Ovary (tissue), 10 donors: ENCODE measurements at places on chromosomes 5 and 9.

- no peak for DNase-seq
These were observed 51.1 kb upstream of the CTNND2 start for GRCh38 chr5:11955331-11955730.

DNA sequence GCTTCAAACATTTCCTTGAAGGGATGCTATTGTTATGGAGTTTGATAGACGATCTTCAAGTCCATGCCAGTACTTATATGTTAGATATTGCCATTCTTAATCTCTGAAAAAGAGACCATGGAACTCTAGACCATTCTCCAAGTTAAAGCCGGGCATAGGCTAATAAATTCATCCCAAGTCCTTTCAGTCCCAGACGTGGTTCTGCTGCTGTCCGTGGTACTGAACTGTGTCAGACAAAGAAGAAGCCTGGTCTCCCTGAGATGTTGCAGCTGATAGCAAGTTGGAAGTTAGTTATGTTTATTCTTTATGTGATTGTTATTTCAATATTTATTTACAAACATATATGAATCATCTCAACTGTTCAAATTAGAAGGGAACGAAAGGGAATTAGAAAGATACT lies 158.7 kb downstream of the NMUR2 start:
- no peak for DNase-seq

GRCh38 chr5:95102080-95102479 lies 182.8 kb downstream of the MCTP1 start:
- DNase-seq: no peak

DNA sequence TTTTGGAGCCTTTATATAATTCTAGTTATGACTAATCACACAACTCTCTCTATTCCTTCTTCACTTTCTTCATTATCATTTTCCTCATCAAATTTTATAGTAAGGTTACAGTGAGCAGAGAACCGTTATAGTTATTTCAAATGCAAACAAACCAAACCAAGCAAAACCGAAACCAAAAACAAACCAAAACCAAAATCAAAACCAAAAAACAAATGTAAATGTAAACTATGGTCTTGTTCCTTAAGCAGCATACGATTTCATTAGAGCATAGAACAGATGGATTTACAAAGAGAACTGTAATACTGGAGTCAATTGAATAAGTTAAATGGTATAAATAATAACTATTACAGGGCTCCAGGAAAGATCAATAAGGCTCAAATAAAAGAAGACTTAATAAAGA lies 447.1 kb downstream of the LRRC70 start:
- no peak for DNase-seq

GRCh38 chr9:94824913-94825610 lies 98.6 kb downstream of the AOPEP start:
- DNase-seq: no peak

DNA sequence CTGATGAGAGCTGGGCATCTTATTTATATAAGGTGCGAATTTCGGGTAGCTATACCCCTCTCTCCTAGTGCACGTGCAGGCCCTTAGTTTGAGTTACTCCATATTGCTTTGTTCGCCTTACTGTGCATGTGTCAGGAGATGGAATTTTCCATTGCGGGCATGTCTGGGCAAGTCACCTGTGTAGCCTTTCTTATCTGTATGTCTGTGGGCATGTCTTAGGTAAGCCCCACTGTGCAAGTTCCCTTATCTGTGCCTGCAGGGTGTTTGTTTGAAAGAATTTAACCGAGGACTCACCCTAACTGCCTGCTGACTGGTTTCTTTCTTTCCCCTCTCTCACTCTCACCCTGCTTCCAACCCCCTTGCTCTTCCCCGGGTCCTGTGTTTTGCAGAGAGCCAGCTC lies 140.7 kb upstream of the RANBP3L start:
- DNase-seq: no peak

DNA sequence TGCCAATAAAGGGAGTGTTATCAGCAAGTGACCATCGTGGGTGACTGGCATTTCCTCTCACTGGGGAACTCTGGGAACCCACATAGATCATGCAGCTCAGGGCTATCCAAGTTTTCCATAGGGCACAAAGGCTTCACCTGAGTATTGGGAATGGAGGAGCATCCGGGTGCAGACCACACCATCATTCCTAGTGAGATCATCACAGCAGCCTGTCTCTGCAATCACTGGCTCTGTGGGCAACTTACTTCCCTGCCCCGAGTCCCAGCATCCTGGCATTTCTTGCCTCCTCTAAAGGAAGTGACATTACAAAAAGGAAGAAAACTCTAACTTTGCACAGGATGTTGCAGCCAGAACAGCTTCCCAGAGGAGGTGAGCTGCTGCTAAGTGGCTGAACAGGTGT lies 80.6 kb upstream of the SHB start:
- DNase-seq: no peak

- no peak for DNase-seq
These were observed 135.5 kb upstream of the CPEB4 start for GRCh38 chr5:173752653-173753052.

DNA sequence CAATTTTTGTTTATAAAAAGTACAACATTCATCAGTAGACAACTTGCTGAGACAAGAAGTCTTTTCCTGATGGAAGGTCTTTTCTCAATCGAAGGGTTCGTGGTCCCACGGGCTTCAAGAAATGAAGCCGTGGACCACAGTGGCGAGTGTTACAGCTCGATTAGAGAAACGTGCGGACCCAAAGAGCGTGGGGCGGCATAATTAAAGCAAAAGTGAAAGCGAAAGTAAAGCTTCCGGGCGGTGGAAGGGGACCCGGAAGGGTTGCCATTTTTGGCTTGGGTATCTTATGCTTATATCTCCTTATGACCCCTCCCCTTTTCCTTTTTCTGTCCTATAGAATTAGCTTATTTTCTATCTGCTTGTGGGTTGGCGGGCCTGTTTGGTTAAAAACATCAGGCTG lies 2309.4 kb upstream of the ACO1 start:
- DNase-seq: no peak

DNA sequence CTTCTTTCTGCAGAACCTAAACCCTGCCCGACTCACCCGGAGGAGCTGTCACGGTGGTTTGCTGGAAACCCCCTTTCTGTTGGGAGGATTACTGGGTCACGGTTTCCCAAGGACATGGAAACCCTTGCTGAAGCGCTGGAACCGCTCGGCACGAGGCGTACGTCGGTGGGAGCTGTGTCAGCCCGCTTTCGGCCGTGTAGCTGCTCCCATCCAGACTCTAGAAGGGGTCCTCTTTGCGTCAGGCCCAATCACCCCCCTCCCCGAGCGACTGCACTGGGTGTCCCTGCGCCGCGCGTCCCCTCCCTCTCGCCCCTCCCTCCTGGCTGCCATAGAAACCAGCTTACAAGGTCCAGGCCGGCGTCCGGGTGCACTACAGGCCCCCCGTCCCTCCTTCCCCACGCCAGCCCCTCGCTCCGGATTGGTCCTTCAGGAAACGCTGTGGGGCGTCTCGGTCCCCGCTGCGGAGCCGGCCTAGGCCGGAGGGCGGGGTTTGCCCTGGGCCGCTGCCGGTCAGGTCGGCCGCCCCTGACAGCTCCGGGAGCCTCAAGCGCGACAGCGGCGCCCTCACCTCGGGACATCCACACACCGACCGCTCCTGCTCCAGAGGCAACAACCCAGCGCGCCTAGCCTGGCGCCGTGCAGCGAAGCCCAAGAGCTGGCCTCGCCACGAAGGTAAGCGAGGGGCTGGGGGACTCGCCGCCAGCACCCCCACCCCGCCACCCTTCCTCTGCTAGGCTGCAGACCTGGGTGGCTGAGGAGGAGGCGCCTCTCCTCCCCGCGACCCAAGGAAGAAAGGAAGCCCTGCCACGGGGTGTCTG lies at the start of gene NIM1K:
Gene NIM1K (plus strand): TSS at position 486 of the 818 bp plus-strand sequence. CDS start 53,551 bp downstream, outside the sequence.
- peak; percentile 43 for DNase-seq

DNA sequence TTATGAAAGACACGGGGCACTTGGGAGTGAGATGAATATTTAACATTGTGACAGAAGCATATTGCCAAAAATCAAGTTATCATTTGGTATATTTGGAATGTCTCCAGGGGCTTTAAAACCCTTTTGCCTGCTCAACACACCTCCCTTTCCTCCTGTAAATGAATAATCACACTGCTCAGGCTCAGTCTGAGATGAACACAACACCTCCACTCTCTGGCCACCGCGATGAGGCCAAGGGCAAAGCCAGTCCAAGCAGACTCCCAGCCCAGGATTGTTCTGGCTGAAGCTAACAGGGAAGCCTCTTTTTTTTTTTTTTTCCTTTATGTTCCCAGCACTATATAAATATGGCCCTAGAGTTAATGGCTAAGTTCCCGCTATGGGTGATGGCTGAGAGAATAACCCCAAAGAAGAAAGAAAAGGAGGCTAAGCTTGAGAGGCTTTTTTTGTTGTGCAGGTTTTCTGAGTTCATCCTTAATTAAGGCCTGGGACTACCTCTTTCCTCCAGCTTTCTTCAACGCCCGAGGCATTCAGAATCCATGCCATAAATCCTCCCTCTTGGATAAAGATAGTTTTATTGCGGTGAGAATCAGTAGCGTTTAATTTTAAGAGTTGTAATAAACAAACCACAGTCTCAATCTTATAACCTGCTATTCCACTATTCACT lies 10.5 kb upstream of the ERAP1 start:
- DNase-seq: no peak

DNA sequence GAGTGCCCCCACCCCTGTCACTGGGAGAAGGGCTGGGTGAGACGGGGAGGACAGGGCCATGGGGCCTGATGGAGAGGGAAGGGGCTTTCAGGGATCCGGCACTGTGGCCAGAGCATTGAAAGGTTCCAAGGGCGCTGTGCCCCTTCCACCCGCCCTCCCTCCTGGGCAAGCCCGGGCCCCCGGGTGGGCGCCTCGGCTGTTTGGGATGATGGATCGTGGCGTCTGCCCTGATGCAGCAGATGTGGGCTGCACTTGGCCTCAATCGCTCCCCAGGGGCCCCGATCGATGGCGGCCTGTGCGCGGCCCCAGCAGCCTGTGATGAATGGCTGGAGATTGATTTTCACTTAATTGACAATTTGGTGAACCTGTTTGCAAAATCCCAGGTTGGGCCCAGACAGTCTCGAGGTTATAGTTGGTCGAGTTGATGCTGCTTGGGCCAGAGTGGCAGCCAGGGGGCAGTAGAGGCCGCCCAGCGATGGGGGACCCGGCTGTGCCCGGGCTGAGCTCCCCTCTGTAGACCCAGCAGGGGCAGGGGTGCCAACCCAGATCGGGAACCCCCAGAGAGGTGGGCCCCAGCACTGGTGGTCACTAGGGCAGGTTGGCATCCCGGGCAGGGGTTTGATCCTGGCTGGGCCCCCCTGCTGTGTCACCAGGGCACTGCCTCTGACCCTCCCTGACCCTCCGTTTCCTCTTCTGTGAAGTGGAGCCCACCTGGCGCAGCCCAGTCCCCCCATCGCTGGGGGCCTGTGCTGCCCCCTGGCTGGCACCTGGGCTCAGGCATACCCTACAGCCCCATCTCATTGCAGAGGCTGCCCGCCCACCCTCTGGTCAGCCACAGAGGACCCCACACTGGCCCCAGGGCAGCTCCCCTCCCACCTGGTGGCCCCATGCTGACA lies 34.7 kb downstream of the LHX3 start:
- DNase-seq: peak; percentile 23

DNA sequence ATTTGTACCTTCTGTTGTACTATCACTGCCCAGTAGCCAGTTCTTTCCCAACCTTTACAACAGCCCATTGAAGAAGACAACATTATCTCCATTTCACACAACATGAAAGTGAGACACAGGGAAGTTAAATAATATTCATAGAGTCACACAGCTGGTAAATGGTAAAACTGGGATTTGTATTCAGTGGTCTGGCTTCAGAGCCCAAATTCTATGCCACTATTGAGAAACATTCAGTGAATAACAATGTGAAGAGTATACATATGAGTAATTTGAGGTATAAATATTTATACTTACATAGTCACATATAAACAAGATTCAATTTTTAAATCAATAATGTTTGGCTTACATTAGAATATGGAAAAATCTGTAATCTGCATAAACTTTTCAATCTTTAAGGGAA lies 13.8 kb downstream of the SMIM15 start:
- DNase-seq: no peak

GRCh38 chr9:107637421-107638420 lies 148.2 kb upstream of the KLF4 start:
- DNase-seq: peak; percentile 94

- DNase-seq: peak; percentile 81
These were observed 1.0 kb upstream of the RXRA start for GRCh38 chr9:134325096-134325812.

GRCh38 chr5:149326611-149327010 lies 18.7 kb upstream of the GRPEL2 start:
- no peak for DNase-seq

DNA sequence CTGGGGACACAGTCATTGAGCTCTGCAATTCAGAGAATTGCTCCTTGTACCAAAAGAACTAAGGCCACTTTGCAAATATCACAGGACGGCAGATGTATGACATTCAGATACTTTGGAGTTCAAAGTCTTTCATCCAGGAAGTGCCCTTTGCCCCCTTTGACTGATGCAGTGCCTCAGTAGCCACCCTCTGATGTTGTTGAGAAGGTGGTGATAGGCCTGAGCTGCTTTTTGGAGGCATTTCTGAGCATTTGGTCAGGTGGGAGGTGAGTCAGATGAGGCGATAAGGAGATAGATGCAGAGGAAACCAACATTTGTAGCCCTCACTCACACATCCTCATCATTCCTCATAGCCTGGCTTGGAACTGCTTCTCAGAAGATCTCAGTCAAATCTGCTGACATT lies 63.4 kb downstream of the ANGPTL2 start:
- no peak for DNase-seq

DNA sequence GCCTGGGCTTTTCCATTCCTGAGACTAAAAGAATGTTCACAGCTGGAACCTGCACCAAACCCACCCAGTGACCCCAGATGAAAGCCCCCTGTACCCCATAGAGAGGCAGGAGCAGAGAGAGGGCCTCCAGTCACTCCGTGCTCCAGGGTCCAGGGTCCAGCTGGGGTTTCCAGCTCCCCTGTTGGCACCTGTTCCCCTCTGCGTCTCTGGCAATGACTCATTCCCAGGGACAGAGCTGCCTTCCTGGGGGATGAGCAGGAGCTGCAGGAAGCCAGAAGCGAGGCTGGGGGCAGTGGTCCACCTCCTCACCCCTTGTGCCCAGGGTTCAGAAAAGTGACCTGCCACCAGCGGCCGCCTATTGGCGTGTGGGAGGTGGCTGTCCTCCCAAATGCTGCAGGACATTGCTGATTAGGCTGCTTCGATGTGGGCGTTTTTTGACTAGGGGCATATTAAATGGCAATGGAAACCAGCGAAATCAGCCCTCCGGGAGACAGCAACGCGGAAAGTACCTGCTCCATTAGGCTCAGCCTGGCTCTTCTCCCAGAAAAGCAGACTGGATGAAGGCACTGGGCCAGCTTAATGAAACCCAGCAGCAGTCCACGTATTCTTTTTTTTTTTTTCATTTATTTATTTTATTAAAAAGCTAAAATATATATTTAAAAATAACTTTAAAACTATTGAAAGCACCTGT lies 97.4 kb downstream of the DAP start:
- DNase-seq: no peak

DNA sequence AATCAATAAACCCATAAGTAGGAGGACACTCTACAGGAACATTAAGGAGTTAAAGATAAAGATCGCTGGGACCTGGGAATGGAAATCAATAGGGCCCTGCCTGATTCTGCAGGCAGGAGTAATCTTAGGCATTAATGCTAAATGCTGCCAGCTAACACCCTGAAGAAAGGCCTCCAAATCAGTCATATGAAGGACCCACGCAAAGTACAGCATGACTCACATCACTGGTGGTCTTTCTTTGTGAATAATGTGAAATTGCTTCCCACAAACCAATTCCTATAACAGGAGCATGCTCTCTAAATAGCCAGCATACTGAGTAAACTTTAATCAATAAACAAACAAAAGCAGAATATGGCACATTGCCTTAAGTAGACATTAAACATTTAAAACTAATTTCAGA lies 172.3 kb downstream of the SEMA5A start:
- no peak for DNase-seq

- DNase-seq: no peak
These were observed 26.7 kb upstream of the IPPK start for GRCh38 chr9:92696619-92697018.
